ENCODE measurements at places on chromosomes 5 and 9. TPM values are rescaled to one million over a fixed set of nuclear protein-coding genes. Genes with fewer than 3 reads are reported as not detected.

GRCh38 chr5:156513123-156513815 lies 186.3 kb downstream of the SGCD start:
- no peaks in the 10 kb centered on the region for H3K36me3 ChIP-seq
- H3K4me1 ChIP-seq: no peaks in the 10 kb centered on the region
- no peak for DNase-seq
- peaks cover 3% of the 10 kb centered on the region for H3K27me3 ChIP-seq
- no peak overlapping the region for H3K4me3 ChIP-seq

The FOXD4 gene
- total RNA-seq: 0.49 TPM

The ADAM19 gene
- 341 TPM for total RNA-seq

The ACSL6 gene
- total RNA-seq: 7.0 TPM

The RUFY1 gene
- 37.9 TPM for total RNA-seq

The INSL4 gene
- not detected for total RNA-seq

DNA sequence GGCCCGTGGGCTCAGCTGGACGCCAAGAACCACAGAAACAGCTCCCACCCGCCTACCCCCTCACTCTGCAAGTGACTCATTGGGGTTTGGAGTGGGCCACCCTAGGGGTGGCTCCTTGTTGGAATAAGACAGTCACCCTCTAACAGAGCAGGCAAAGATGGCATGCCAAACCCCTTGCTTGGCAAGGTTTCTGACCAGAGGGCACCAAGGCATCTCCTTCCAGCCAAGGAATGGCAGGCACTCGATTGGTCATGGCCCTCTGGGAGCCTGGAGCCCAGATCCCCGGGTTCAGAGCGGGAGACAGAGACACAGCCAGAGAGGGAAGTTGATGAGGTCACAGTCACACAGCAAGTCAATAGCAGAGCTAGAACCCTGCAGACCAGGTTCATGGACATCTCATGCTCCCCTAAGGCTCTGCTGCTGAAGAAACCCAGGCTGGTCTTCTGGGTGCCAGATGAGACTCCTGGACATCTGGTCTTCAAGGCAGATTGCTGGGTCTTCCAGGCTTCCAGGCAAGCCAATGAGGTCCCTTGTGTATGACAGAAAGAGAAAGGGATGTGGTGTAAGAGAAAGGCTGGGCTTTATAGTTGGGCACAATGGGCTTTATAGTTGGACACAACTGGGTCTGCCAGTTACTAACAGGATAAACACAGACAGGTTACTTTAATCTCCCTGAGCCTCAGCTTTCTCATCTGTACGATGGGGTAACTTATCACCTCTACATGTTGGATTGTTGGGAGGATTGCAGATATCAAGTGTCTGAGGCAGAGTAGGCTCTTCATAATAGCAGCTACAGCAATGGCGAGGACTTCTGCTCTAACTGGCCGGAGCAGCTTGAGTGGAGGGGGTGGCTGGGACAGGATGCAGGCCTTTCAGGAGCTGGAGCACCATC lies 23.3 kb upstream of the KIF12 start:
- H3K4me1 ChIP-seq: no peaks in the 10 kb centered on the region
- H3K36me3 ChIP-seq: no peaks in the 10 kb centered on the region
- no peak for DNase-seq
- H3K27me3 ChIP-seq: peaks cover 14% of the 10 kb centered on the region
- no peak overlapping the region for H3K4me3 ChIP-seq

GRCh38 chr9:101632611-101633010 lies 37.8 kb upstream of the PPP3R2 start:
- peaks cover 3% of the 10 kb centered on the region for H3K27me3 ChIP-seq
- no peak overlapping the region for H3K4me3 ChIP-seq
- no peaks in the 10 kb centered on the region for H3K4me1 ChIP-seq
- DNase-seq: no peak

GRCh38 chr5:153979028-153979783 lies 59.5 kb downstream of the FAM114A2 start:
- no peak overlapping the region for H3K27ac ChIP-seq
- H3K4me1 ChIP-seq: no peaks in the 10 kb centered on the region
- DNase-seq: no peak
- peaks cover 14% of the 10 kb centered on the region for H3K27me3 ChIP-seq
- no peaks in the 10 kb centered on the region for H3K36me3 ChIP-seq

DNA sequence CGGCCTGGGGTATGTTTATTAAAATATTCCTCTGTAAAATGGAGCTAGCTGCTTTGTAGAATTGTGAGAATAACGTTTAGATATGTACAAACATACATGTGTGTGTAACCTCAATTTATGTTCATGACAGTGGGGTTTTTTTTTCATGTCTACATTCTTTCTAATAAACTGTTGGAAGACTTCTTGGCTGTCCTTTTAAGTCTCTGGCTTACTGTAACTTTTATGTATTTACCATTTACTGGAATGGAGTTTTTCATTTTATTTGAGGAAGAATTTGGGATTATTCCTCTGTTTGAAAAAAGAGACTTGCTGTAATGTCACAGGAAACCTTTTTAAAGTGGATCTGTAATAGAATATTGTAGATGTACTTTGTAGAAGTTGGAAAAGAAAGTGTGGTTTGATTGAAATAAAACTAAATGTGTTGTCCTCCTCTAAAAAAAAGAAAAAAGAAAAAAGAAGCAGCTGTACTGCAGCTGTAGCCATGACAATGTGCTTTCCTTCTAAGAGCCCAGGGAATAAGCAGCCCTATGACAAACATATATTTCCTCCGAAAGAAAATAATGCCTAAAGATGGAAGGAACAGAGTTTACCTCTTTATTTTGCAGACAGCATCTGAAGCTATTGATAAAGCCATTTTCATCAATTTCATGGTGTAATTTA lies 71.2 kb upstream of the FREM1 start:
- no peak overlapping the region for H3K27ac ChIP-seq
- no peaks in the 10 kb centered on the region for H3K4me1 ChIP-seq
- DNase-seq: no peak
- no peaks in the 10 kb centered on the region for H3K36me3 ChIP-seq

DNA sequence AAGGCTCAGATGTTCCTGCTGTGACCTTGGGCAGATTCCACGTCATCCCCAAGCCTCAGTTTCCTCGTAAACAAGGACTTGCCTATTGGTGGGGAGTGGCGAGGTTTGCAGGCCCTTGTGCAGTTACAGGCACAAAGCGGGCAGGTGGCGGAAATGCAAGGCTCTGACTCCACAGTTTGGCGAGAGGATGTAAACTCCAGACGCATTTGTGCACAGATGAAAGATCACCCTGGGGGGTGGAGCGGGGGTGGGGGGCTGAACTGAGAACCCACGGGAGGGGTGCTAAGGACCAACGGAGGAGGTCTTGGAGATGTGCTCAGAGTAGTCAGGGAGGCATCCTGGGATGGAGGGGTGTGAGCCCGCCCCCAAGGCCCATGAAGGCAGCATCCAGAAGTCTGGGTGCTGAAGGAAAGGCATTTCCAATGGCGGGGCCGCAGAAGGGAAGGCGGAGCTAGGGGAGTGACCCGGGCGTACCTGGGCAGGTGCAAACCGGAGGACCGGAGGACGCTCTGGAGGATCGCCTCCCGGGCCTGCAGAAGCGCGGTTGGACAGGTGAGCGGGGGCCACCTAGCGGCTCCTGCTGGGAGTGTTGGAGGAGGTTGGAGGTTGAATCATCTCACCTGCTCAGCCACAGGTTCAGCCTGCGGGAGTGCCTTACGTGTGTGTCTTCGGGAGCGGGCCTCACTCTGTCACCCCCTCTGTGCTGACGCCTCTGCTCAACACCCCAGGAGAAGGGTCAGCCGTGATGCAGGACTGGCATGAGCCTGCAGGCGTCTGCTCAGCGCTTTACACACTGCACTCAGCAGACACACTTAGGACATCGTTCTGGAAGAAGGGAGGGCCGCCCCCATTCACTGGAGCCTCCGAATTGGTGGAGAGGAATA lies 1.9 kb upstream of the FIBCD1 start:
- no peaks in the 10 kb centered on the region for H3K36me3 ChIP-seq
- peak; percentile 80 for DNase-seq
- H3K4me3 ChIP-seq: no peak overlapping the region
- H3K4me1 ChIP-seq: peaks cover 10% of the 10 kb centered on the region
- peaks cover 53% of the 10 kb centered on the region for H3K27me3 ChIP-seq
- no peak overlapping the region for H3K27ac ChIP-seq

GRCh38 chr9:132945186-132946130 lies 1.0 kb upstream of the TSC1 start:
- peaks cover 2% of the 10 kb centered on the region for H3K36me3 ChIP-seq
- no peak for DNase-seq
- peaks cover 22% of the 10 kb centered on the region for H3K4me1 ChIP-seq
- no peaks in the 10 kb centered on the region for H3K27me3 ChIP-seq
- peak overlapping the region; percentile 95 for H3K4me3 ChIP-seq

- no peak for DNase-seq
- H3K27ac ChIP-seq: no peak overlapping the region
- H3K4me3 ChIP-seq: no peak overlapping the region
- peaks cover 13% of the 10 kb centered on the region for H3K4me1 ChIP-seq
Observed at GRCh38 chr9:133783331-133783731, 45.2 kb upstream of the SARDH start.

GRCh38 chr5:142016556-142016955 lies 3.7 kb upstream of the GNPDA1 start:
- peak overlapping the region; percentile 46 for H3K4me3 ChIP-seq
- peaks cover 18% of the 10 kb centered on the region for H3K27me3 ChIP-seq
- peak overlapping the region; percentile 87 for H3K27ac ChIP-seq

The IL3 gene
- total RNA-seq: 1.5 TPM

- H3K4me3 ChIP-seq: no peak overlapping the region
- H3K27me3 ChIP-seq: peaks cover 8% of the 10 kb centered on the region
- H3K36me3 ChIP-seq: peaks cover 3% of the 10 kb centered on the region
- no peak overlapping the region for H3K27ac ChIP-seq
Observed at GRCh38 chr9:6054280-6055099, 39.1 kb upstream of the RANBP6 start.

- H3K36me3 ChIP-seq: no peaks in the 10 kb centered on the region
- H3K4me1 ChIP-seq: no peaks in the 10 kb centered on the region
- DNase-seq: no peak
- H3K27me3 ChIP-seq: no peaks in the 10 kb centered on the region
Observed at GRCh38 chr5:110561510-110561909, 165.0 kb downstream of the TMEM232 start.

DNA sequence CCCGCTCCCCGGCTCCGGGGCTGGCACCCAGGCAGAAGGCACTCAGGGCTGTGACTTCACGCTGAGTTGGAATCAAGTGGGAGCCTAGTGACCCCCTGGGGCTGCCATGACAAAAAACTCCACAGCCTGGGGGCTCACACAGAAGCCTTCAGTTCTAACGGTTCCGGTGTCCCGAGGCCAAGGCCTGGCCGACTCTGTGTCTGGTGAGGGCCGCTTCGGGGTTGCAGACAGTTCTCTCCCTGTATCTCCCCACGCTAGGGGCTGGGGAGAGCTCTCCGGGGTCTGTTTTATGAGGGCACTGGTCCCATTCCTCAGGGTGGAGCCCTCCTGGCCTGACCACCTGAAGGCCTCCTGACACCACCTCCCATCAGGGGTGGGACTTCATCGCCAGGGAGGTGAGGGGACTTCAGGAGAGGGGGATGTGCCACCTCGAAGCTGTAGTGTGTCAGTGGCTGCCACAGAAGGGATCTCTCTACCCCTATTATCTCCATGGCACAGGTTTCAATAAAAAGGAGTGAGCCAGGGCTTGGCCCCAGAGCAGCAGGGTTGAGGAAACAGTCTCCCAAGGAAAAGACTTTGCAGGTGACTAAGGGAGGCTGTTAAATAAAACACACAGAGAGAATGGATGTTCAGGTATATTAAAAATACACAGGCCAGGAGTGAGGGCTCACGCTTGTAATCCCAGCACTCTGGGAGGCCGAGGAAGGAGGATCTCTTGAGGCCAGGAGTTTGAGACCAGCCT lies 1.5 kb upstream of the SLC6A3 start:
- peak; percentile 27 for DNase-seq
- peaks cover 26% of the 10 kb centered on the region for H3K4me1 ChIP-seq
- no peak overlapping the region for H3K27ac ChIP-seq
- H3K4me3 ChIP-seq: no peak overlapping the region
- H3K27me3 ChIP-seq: peaks cover 63% of the 10 kb centered on the region

- H3K4me3 ChIP-seq: no peak overlapping the region
- no peaks in the 10 kb centered on the region for H3K36me3 ChIP-seq
- H3K27ac ChIP-seq: no peak overlapping the region
Observed at GRCh38 chr5:170095646-170096045, 10.1 kb upstream of the FOXI1 start.

- no peaks in the 10 kb centered on the region for H3K27me3 ChIP-seq
- H3K36me3 ChIP-seq: no peaks in the 10 kb centered on the region
- no peak overlapping the region for H3K27ac ChIP-seq
- no peaks in the 10 kb centered on the region for H3K4me1 ChIP-seq
- H3K4me3 ChIP-seq: no peak overlapping the region
- no peak for DNase-seq
Observed at GRCh38 chr5:17412760-17413671, 85.0 kb upstream of the TAF11L2 start.

GRCh38 chr5:149667829-149668330 lies 62.2 kb upstream of the PPARGC1B start:
- H3K4me3 ChIP-seq: no peak overlapping the region
- H3K27me3 ChIP-seq: peaks cover 5% of the 10 kb centered on the region
- DNase-seq: no peak
- H3K36me3 ChIP-seq: no peaks in the 10 kb centered on the region
- H3K27ac ChIP-seq: no peak overlapping the region

DNA sequence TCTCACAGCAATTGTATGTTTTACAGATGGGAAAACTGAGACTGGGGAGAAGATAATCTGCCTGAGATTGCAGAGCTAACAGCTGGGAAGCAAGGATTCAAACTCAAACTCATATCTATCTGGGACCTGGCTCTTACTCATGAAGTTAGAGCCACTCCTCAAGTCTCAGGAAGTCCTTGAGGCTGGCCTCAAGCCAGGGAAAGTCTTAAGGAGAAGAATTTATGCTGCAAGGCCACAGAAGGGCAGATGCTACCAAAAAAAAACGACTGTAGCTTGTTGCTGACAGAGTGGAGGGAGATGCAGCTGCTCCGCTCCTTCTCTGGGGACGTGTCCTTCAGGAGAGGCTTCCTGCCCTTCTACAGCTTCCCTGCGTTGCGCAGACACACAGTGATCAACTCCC lies 39.8 kb downstream of the BARHL1 start:
- peaks cover 14% of the 10 kb centered on the region for H3K36me3 ChIP-seq
- no peak overlapping the region for H3K27ac ChIP-seq
- no peaks in the 10 kb centered on the region for H3K27me3 ChIP-seq
- no peak for DNase-seq
- H3K4me3 ChIP-seq: no peak overlapping the region

All from activated CD8-positive, alpha-beta memory T cell treated with anti-CD3 and anti-CD28 coated beads, Interleukin-2, amount 10 ng/mL, durations not matched to agents 7 days and 5 days (primary cell).